Fibroblast of skin of right biceps (primary cell): ENCODE measurements at places on chromosomes 3 and 15.

GRCh38 chr3:142586803-142587406 lies 8.4 kb upstream of the ATR start:
- peak; percentile 74 for DNase-seq

- no peak for DNase-seq
Observed at GRCh38 chr3:184372296-184372821, 5.6 kb downstream of the THPO start.

GRCh38 chr3:141065841-141066805 lies 15.0 kb downstream of the SPSB4 start:
- no peak for DNase-seq

- peak; percentile 62 for DNase-seq
Observed at GRCh38 chr15:89556413-89557262, 18.6 kb upstream of the TICRR start.

- peak; percentile 56 for DNase-seq
Observed at GRCh38 chr3:72661115-72661457, 187.2 kb downstream of the SHQ1 start.

- no peak for DNase-seq
Observed at GRCh38 chr3:42960786-42961185, 18.3 kb upstream of the GASK1A start.

- DNase-seq, result no peak
Observed at GRCh38 chr15:40016224-40016865, 22.6 kb downstream of the SRP14 start.

DNA sequence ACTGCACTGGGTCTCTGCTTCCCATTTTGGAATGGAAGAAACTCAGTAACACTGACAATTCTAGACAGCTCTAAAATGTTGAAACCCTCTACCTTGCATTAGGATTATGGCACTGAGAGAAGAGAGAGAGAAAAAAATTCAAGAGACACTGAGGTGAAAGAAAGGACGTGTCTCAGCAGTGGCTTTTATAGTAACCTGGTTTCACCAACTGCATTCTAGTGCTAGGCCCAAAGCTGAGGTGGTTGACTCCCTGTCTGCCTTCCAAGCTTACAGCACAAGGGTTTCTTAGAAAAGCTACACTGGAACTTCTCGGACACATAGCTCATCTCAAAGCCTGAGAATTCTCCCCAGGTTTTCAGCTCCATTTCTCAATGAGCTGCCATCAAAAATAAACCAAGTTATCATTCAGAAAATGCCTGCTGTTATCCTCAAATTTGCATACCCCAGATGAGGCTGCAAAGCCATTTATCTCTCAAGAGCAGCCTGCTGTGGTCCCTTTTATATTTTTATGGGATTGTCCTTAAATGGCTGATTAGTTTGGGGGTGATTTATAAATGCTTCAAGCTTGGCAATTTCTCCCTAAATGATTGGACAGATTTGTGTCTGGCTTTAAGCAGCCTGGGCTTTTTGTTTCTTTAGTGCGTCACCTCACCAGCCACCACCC lies 279.9 kb downstream of the EBLN2 start:
- DNase-seq, result no peak
